ENCODE measurements at places on chromosomes 6 and 20.

DNA sequence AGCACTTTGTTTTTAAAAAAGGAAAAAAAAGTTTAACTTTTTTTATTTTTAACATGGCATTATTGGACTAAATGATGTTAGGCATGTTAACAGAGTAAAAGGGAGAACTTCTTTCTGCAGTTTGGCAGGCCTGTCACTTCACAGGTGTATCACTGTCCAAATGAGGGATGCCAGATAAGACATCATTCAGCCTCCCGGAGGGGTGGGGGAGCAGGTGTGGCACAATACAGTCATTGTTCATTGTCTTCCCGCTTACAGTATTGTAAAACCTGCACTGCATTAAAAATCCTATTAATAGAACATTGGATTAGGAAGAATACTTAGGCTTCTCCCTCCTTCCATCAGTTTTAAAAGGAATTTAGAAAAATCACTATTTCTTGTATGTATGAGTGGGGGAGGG, 80.7 kb downstream of the CARMIL1 start:
- no peak for DNase-seq

GRCh38 chr6:42860481-42860880, 18.9 kb upstream of the RPL7L1 start:
- DNase-seq: no peak

- no peak for DNase-seq
Measured at GRCh38 chr20:38626921-38627659, 25.5 kb downstream of the ARHGAP40 start.

- DNase-seq: no peak
Measured at GRCh38 chr6:3843379-3844096, 5.6 kb upstream of the FAM50B start.

DNA sequence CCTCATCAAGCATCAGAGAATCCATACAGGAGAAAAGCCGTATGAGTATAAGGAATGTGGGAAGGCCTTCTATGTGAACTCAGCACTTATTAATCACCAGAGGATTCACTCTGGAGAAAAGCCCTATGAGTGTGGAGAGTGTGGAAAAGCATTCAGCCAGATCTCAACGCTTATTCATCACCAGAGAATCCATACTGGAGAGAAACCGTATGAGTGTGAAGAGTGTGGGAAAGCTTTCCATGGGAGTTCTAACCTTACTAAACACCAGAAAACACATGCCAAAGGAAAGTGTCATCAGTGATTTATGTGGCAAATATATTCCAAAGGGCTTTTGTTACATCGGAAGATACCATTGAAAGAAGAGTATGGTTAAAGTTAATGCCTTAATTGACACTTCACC, 25.4 kb downstream of the ZKSCAN8 start:
- peak; percentile 77 for DNase-seq

All from amniotic epithelial cell (primary cell).